ENCODE measurements at places on chromosomes 12 and 14. TPM values are rescaled to one million over a fixed set of nuclear protein-coding genes. Genes with fewer than 3 reads are reported as not detected.

DNA sequence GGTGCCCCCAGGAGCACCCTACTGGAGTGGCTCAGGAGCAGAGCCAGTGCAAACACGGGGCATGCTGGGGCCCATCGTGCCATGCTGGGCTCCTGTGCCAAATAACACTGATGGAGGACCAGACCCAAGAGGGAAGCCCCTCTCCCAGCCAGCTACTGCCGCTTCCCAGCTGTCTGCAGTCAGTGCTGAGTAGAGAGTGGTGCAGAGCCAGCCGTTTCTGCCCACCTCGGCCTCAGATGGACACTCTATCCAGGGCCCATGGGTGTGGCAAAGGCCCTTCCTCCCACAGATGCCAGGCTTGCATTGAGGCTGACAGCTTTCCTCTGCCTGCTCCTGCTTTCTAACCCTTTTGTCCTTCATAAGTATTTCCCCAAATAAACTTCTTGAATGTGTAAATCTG is 13.2 kb downstream of the CLBA1 start:
- no peak for DNase-seq

GRCh38 chr12:13101821-13102375 is 1.6 kb downstream of the GSG1 start:
- no peak for DNase-seq

GRCh38 chr12:120126635-120127005 is 10.1 kb upstream of the RAB35 start:
- DNase-seq: no peak

- DNase-seq: no peak
These were observed 1.7 kb downstream of the HNF1A start for GRCh38 chr12:120979862-120980696.

The GPRC5D gene
- not detected for total RNA-seq

DNA sequence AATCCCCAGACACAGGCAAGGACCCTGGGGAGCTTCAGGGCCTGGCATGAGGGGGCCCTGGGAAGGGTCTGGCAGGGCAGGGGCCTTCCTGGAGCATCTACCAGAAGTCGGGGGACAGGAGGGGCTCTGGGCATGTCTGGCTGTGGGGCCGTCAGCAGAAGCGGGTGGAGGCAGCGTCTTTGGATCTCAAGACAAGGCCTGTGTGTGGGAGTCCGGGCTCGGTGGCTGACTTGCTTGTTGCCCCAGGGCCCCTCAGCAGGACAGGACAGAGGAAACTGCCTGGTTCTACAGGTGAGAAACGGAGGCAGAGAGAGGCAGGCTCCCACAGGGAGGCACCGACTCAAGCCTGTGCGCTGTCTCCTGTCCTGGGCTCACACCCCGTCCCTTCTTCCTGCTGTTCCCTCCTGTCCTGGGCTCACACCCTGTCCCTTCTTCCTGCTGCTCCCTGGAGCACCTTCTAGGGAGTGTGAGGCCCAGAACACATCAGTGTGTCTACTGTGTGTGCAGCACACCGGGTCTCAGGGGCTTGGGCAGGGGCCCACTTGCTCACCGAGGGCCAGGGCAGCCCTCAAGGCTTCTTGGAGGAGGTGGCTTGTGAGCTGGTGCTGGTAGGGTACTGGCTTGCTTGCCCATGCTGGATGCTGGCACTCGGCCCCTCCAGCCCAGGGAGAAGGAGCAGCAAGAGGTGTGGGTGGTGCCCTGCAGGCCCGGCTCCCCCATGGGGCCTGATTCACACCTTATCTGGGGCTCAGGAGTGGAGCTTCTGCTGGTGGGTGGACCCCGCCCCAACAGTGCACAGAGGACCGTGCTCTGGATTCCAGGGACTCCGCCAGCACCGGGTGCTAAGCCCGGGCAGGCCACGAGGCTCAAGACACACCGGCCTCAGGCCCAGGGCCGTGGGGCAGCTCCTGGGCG is 14.9 kb downstream of the ASPG start:
- no peak for DNase-seq

All from aorta (tissue), 5 donors.